ENCODE measurements at places on chromosomes 3 and 15.

GRCh38 chr3:123610331-123610730 lies 25.5 kb upstream of the HACD2 start:
- no peak for DNase-seq

- no peak for DNase-seq
These were observed 12.5 kb downstream of the LSAMP start for GRCh38 chr3:116432795-116433194.

- DNase-seq, result peak; percentile 34
These were observed 110.7 kb downstream of the LRRC49 start for GRCh38 chr15:71003319-71003718.

GRCh38 chr3:71384388-71384787 lies 199.1 kb downstream of the FOXP1 start:
- DNase-seq, result peak; percentile 5

DNA sequence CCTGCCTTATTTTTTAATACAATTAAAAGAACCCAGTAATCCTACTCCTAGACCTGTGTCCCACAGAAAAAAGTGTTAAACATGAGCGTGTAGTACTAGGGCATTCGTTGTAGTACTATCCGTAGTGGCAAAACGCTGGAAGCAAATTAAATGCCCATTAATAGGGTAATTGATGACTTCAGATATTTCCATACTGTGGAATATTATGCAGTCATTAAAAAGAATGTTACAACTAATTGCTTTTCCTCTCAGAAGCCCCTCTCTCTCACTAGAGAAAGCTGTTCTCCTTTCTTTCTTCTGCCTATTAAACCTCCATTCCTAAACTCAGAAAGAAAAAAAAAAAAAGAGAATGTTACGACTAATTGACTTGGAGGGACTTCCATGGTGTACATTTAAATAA lies 2.7 kb downstream of the BBS4 start:
- DNase-seq, result no peak

- DNase-seq, result peak; percentile 57
These were observed 143.7 kb downstream of the NR1D2 start for GRCh38 chr3:24088782-24089181.

GRCh38 chr15:83904107-83905040 lies 250.5 kb downstream of the ADAMTSL3 start:
- DNase-seq, result peak; percentile 93

GRCh38 chr3:172112734-172113120 lies 73.3 kb downstream of the FNDC3B start:
- no peak for DNase-seq

- peak; percentile 22 for DNase-seq
These were observed 85.2 kb upstream of the PRR23C start for GRCh38 chr3:139129892-139130291.

DNA sequence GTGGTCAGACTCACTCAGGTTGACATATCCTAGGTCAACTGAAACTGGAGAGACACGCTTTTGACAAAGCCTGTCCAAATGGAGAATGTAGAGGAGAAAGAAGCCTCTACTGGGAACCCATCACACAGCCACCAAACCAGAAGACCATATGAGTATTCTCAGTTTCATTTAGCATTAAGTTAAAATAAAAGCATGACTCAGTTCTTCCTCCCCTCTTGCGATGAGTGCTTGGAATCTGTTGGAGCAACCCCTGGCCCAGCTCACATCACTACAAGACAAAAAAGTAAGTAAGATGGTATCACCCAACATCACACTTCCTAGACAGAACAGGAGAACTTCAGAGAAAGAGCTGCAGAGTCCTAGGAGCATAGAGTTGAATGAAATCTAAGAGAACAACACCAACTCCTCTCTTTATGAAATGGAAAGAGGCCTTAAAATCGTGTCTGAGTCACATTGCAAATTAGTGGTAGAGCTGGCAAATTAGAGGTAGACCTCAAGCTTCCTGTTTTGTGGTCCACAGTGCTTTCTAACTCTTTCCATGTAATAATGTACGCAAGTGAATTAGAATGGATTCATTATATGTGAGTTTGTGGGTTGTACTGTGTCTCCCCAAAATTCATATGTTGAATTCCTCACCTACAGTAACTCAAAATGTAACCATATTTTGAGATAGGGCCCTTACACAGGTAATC lies 51.2 kb downstream of the FGF12 start:
- DNase-seq, result no peak

GRCh38 chr3:37590328-37591079 lies 271.2 kb upstream of the CTDSPL start:
- peak; percentile 59 for DNase-seq

DNA sequence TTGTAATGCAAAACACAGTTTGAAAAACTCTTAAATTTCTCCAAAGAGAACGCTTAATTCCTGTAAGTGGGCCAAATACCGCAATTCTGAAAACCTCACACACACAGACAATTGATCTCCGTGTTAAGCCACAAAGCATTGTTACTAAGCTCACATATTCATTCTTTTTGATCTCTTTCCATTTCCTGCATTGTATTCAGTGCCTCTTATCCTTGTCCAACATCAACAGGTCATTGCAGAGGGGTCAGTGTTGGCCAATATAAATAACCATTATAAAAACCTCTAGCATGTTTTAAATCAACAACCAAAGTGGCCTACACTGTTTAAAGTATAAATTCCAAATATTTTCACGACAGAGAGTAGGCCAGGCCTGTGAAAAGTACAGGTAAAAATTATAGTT lies 171.1 kb downstream of the PDZRN3 start:
- DNase-seq, result peak; percentile 55

DNA sequence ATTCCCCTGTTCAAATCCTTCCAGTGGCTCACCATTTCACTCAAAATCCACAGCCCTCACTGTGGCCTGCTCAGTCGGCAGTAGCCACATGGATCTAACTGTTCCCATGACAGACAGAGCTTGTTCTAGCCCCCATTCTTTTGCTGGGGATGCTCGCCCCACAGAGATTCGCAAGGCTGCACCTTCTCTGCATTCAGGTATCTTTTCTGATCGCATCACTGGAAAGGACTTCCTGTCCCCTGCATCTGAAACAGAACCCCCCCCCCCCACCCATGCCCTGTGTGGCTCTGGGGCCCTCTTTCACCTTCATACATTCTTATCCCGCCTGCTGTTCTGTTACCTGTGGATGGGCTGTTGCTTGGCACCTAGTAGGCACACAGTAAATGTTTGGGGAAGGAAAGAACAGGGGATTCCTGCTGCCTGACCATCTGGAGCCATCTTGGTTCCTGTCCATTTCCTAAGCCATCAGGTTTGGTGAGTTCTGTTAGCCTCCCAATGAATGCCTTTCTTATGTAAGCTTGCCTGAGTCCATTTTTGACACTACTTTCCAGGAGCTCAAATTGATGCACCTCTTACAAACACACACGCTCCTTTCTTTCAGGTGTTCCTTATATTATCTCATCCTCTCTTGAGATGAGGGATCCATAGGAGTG lies 42.9 kb upstream of the PGPEP1L start:
- no peak for DNase-seq

- peak; percentile 22 for DNase-seq
These were observed 45.5 kb downstream of the SLC28A1 start for GRCh38 chr15:84929795-84930603.

DNA sequence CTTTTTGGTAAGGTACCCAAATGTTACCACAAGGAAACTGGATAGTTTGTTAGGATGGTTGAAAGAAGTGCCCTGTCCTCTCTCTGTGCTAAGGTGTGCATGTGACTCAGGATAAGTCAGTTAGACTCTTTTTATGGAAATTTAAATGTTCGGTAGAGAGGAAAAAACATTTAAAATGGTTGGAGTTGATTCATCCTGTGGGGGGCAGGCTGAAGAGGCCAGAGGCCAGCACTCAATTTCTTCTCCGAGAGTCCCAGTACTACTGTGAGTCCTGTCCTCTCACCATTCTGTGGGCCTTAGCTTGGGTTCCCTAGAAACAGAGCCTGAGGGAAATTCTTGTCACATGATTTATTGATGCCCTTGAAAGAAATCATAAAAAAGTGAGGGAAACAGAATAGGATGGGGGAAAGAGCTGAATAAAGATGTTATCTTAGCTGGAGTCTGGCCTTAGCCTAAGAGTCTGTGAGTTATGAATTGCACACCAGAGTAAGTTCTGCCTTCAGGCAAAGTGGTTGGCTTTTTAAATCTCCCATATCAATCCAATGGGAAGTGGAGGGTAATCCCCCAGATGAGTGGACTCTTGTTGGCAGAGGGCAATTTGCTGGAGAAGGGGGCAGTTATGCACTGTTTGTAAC lies 106.5 kb upstream of the GALNT15 start:
- no peak for DNase-seq

DNA sequence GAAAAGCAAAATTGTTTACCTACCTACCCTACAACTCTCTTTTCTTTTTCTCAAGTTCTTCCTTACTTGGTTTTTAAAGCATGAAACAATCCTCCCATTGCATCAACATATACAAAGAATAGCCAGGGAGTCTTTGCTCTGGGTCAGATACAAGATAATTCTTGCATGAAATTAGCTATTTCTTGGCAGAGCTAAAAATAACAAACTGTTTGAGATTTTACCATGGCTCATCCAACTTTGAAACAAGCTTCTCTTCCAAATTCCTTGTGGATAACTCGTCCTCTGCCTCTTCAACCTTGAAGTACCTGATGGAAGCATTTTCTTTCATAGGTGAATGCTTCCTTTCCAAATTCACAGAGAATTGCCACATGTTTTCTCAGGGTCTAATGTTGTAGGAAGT lies 9.2 kb upstream of the CBLB start:
- DNase-seq, result no peak

DNA sequence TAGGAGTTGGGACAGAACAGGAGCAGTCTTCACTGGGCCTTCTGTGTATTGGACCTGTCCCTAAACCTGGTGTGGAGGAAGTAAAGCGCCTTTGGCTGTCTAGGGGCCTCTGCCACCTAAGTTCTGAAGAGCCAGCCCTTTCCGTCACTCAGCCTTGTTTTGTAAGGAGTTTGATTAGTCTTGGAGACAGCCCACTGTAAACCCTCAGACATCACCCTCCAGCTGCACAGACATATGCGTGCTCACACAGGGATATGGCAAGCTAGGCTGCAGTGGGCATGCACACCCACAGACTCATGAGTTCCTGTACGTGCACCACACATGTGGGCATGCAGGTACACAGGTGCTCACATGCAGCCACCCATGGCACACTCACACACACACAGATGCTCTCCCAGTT lies 5.2 kb downstream of the PRKCD start:
- DNase-seq, result no peak

GRCh38 chr3:128697341-128697740 lies 28.6 kb upstream of the RAB7A start:
- DNase-seq, result no peak

DNA sequence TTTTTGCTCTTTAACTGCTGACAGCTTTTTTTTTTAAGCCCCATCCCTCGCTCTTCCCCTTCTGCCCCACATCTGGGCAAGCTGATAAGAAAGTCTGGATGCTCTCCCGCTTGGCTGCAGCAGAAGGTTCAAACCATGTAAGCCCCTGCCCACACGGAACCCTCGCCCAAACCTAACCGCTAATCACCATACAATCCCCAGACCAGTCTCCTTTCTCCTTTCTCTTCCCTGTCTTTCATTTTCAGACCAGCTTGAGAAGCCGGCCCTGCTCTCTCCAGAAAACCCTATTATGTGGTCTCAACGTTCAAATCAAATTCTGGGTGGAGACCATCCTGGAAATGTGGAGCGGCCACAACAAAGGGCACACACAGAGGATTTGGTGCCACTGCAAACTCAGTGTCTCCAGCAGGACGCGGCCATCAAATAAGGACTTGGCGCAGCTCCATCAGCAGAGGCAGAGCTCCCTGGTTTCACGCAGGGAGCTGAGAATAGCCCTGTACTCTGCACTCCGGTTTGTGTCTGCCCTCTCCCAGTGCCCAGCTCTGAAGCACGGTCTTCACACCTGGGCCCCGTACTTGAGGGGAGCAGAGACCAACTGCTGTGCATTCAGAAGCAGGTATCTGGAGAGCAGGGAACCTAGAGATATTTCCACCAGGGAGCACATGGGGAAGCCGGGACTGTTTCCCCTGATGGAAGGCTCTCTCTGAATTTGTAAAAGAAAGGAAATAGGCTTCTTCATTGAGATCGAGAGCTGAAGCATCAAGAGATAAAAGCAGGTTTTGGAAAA lies 92.6 kb downstream of the XXYLT1 start:
- no peak for DNase-seq

GRCh38 chr3:72290859-72291638 lies 506.1 kb upstream of the PROK2 start:
- no peak for DNase-seq

- peak; percentile 83 for DNase-seq
These were observed 105.5 kb downstream of the MME start for GRCh38 chr3:155185631-155186071.

DNA sequence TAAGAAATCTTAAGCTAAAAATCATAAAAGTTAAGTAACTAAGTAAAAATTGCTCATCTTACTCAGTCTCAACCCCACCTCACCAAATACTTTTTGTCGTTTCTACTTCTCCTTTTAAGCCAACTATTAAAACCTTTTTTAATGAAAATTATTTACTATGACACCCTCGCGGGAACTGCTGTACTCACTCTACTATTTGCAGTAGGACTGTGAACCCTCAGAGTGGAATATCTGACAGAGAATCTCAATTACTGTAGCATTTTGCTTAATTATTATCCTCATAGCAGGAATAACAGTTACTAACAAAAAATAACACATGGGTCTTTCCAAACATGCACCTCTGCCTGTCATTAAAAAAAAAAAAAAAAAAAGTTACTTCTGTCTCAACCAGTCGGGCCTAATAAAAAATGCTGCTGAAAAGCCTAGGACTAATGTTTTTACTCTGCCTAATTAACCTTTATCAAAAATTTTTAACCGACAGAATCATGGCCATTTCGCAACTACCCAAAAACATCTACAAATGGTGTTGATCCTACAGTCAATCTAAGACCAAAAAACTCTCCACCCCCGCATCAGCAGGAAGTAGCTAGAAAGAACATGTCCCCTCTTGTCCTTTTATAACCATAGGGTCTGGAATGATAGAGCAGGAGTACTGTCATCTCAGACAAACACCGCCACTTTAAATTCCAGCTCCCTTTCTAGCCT lies 10.2 kb downstream of the ALDH1L1 start:
- DNase-seq, result no peak

GRCh38 chr3:38969317-38970235 lies 82.2 kb downstream of the SCN11A start:
- DNase-seq, result no peak

GRCh38 chr3:48585411-48585810 lies 9.7 kb downstream of the COL7A1 start:
- DNase-seq, result no peak
